ENCODE measurements at places on chromosomes 13 and 19. TPM values are rescaled to one million over a fixed set of nuclear protein-coding genes. Genes with fewer than 3 reads are reported as not detected.

DNA sequence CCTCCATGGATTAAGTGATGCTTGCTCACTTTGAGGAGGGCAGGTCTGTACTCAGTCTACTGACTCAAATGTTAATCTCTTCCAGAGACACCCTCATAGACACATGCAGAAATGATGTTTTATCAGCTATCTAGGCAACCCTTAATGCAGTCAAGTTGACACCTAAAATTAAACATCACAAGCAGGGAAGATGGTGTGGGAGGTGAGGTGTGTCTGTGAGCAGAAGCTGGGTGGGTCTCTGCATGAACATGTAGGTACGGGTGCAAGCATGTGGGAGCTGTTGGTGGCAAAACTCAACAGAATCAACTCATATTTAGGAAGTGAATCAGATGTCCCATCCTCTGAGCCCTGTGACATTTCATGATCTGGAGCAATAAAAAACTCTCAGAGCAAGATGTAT is 249.2 kb upstream of the SGCG start:
- no peak for DNase-seq

The NLRP5 gene
- not detected for polyA plus RNA-seq

The C13orf42 gene
- not detected for polyA plus RNA-seq

- no peak for DNase-seq
These were observed 235.0 kb downstream of the ZIC5 start for GRCh38 chr13:99736541-99736940.

GRCh38 chr19:21092109-21092508 is 10.1 kb downstream of the ZNF714 start:
- DNase-seq = no peak

DNA sequence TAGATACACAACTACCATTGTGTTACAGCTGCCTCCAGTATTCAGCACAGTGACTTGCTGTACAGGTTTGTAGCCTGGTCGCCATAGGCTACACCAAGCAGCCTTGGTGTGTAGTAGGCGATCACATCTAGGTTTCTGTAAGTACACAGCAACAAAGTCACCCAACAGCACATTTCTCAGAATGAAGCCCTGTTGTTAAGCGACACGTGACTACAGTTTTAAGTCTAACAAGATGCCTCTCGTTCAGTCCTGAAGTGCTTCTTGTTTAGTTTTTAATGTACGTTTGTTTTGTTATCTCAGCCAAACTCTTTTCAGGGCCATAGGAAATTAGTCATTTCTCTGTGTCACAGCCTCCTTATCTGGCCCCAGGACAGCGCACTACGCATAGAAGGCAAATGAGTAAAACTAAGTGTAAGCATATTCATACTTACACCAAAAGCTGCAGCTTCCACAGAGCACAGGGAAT is 50.0 kb upstream of the GPR183 start:
- peak; percentile 36 for DNase-seq

DNA sequence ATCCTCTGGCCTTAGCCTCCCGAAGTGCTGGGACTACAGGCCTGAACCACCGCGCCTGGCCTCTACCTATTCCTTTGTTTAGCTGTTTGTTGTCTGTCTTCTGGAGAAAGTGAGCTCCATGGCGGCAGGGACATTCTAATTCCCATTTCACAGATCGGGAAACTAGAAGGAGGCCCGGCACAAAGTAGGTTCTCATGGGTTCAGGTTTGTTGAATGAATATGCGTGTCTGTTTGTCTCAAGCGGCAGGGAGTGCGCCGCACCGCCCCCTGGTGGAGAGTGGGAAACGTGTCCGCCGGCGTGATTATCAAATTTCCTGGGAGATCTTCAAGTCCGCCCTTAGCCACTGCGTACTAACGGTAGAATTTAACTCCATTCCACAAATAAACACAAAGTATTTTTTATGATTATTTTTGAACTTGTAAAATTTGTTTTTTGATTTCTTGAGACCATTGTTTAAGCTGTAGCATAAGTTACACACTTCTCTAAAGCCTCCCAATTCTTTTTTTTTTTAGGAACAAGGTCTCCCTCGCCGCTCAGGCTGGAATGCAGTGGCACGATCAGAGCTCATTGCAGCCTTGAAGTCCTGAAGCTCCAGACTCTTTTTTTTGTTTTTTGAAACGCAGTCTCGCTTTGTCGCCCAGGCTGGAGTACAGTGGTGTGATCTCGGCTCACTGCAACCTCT is 8.9 kb upstream of the CCDC9 start:
- peak; percentile 49 for DNase-seq

DNA sequence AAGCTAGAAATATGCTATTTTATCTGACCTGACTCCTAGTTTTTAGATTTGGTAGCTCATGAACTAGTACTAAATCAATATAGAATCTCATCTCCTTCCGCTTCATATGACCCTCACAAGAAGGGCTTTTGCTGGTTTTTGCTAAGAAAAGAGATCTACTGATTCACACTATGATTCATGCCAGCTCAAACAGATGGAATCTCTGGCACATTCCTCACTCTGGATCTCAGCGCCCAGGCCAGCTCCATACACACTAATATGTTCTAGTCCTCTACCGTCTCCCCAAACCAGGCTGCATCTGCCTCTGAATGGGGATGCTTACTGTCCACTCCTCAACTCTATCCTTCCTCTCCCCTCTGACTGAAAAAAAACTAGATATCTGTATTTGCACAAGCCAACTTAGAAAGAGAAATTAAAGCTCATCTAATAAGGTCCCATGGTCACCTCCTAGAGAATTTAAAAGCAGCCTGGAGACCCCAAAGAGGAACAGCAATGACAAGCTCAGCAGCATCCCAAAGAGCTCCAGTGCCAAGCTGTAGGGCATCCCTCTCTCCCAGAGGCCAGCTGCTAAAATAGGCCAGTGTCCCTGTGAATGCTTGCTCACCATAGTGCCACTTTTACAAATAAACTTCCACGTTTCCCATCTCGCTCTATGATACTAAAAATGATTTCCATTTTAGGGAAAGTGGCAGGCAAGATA is 74.9 kb downstream of the LHFPL6 start:
- DNase-seq = peak; percentile 85

The CD22 gene
- not detected for polyA plus RNA-seq

The KANK3 gene
- polyA plus RNA-seq = 0.07 TPM

The GCDH gene
- polyA plus RNA-seq = 11.4 TPM

- no peak for DNase-seq
These were observed 20.7 kb downstream of the TBC1D4 start for GRCh38 chr13:75461314-75461713.

GRCh38 chr13:68759617-68760016 is 1348.0 kb upstream of the ATXN8OS start:
- DNase-seq = no peak

The NRTN gene
- polyA plus RNA-seq = 0.53 TPM

DNA sequence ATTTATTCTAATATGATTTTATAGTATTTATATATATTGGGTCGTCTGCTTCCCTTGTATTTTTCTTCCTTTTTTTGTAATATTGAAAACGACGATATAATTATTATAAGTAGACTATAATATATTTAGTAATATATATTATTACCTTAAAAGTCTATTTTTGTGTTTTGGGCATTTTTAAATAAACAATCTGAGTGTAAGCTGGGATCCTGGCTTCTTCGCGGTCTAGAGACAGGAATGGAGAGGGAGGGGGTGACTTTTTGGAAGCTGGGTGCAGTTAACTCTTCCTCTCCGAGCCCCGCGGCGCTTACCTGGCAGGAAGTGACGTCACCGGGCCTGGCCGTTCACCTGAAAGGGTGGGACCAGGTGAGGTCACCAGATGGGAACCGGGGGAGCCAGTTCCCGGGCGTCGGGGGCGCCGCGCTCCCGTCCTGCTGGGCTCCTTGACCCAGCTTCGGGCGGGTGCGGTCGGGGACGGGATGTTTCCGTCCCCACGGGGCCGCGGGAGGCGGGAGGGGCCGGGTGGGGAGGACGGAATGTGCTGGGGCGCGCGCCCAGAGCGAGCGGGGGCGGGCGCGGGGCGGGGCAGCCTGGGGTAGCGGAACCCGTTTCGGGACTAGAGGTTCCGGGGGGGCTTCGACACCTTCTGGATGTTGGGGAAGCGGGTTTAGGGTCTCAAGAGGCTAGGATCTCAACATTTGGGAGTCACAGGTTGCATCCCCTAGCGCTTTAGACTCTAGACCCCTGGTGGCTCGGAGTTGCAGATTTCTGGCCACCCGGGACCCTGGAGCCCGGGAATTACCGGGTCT is 2.8 kb downstream of the ZFP36 start:
- no peak for DNase-seq

DNA sequence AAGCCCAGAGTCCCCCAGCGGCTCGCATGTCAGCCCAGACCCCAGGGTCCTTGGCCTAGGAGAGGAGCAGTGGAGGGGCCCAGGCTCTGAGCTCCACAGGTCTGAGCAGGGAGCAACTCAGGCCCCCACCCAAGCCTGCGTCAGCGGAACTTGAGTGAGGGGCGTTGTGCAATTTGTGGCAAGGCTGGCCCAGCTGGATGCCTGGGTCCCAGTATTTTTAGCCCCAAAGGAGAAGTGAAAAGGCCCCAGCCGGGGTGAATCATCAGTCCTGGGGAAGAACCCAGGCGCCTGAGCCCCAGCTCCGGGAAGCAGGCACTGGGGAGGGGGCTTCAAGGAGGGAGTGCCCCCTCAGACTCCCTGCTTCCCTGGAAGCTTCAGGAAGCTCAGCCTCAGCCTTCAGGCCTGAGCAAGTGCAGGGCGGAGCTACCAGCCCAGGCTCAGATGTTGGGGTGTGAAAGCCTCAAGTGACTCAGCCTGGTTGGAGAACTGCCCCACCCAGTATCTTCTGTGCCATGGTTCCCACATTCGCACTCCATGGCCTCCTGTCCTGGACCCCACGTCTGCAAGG is 7.2 kb downstream of the MED29 start:
- DNase-seq = no peak

DNA sequence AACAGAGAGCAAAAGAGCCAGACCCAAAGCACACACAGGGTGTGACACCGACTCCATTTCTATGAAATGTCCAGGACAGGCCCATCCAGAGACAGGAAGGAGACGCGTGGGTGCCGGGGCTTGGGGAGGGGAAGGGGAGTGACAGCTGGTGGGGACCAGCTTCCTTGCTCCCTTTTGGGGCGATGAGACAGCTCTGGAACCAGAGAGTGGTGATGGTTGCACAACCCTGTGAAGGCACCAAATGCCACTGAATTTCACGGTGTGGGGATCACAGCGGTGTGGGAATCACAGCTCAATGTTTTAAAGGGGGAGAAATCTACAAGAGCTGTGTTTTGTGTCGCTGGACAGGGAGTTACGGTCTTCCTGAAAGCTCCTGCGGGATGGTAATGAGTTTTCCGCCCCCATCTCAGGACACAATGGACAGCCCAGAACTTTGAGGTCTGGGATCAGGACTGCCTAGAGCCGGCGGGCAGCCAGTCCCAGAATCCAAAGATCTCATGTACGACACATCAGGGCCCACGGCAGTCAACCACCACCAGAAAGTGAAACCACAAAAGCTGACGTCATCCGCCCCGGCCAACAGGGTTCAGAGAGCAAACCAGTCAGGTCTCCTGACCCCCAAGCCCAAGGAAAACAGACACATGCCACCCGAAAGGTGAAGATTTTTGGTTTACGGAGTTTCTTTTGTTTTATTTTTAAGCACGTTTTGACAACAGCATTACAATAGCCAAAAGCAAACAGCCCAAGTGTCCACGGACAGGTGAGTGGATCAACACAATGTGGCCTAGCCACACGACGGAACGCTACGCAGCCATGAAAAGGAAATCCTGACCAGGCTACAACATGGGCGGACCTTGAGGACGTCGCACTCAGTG is 7.3 kb downstream of the SGTA start:
- DNase-seq = no peak

DNA sequence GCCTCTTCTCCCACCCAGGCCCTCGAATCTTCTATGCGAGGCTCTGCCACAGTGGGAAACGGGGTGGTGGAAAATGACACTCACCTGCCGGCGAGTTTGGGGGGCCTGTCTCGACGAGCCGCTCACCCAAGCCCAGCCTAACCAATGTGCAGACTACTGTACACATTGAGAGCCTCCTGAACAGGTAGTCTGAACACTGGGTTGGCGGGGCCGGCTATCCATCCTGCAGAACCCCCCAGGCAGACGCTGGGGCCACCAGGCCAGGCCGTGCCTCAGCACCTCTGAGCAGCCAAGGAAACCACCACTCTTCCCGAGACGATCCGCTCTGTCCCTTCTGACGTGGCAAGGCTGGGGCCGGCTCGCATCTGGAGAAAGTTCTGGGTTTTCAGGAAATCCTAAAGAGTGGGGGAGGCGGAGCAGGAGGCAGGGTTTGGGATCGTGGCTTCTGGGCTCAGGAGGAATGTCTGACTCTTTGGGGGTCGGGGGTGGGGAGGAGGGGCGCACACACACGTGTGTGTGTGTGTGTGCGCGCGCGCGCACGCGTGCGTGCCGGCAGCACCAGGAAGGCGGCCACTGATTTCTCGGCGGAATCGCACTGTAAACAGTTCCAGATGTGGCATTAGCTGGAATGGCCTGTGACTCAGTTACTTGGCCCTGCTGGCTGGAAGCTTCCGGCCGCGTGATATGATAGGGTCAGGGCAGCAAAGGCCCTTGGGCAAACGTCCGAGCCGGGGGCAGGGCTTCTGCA is 18.5 kb downstream of the TMED1 start:
- peak; percentile 95 for DNase-seq

The KCNN4 gene
- 0.32 TPM for polyA plus RNA-seq

- no peak for DNase-seq
These were observed 145.7 kb downstream of the LIG4 start for GRCh38 chr13:108069521-108070210.

- DNase-seq = no peak
These were observed 2.3 kb downstream of the ATP13A1 start for GRCh38 chr19:19661141-19661674.

The IRGC gene
- not detected for polyA plus RNA-seq

- DNase-seq = no peak
These were observed 161.8 kb downstream of the KCTD12 start for GRCh38 chr13:76724421-76724820.

The IGFL2 gene
- polyA plus RNA-seq = not detected

DNA sequence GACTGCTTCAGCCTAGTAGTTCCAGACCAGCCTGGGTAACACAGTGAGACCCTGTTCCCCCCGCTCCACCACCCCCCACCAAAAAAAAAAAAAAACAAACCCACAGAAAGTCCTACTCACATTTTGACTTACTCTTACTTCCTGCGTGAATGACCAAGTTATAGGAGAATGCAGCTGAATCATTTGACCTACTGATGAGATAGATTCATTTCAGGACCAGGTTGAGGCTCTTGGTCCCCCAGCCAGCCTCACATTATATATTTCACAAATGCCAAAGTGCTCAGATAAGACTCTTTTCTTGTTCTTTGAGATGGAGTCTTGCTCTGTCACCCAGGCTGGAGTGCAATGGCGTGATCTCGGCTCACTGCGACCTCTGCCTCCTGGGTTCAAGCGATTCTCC is 70.2 kb downstream of the KLF5 start:
- no peak for DNase-seq

The PTH2 gene
- not detected for polyA plus RNA-seq

DNA sequence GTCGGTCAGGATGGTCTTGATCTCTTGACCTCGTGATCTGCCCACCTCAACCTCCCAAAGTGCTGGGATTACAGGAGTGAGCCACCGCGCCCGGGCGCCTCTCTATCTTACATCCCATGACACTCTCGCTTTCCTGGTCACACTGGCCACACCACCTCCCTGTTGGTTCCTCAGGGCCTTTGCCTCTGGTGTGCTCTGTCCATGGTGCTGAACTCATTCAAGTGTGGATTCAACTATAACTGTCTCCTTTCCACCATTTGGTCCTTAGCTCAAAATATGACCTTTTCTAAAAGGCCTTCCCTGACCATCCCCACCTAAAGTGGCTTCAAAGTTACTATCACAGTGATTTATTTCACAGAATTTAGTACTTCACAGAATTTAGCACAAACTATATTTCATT is 3.7 kb upstream of the SMIM17 start:
- DNase-seq = no peak

GRCh38 chr13:85013006-85013405 is 786.2 kb downstream of the SLITRK6 start:
- DNase-seq = no peak

GRCh38 chr13:51325837-51326236 is 13.7 kb upstream of the SERPINE3 start:
- DNase-seq = no peak
